ENCODE measurements at places on chromosomes 3 and 15.

- peak; percentile 51 for DNase-seq
These were observed 53.2 kb downstream of the LHFPL4 start for GRCh38 chr3:9500108-9501050.

GRCh38 chr3:39531665-39532064 lies 64.2 kb downstream of the MOBP start:
- no peak for DNase-seq

GRCh38 chr15:39592500-39592899 lies 11.6 kb downstream of the THBS1 start:
- DNase-seq = no peak

GRCh38 chr3:183401678-183402077 lies 26.7 kb downstream of the MCF2L2 start:
- DNase-seq = no peak

GRCh38 chr3:69932501-69932900 lies 67.0 kb upstream of the SAMMSON start:
- DNase-seq = no peak
